ENCODE measurements at places on chromosomes 12 and 14.

DNA sequence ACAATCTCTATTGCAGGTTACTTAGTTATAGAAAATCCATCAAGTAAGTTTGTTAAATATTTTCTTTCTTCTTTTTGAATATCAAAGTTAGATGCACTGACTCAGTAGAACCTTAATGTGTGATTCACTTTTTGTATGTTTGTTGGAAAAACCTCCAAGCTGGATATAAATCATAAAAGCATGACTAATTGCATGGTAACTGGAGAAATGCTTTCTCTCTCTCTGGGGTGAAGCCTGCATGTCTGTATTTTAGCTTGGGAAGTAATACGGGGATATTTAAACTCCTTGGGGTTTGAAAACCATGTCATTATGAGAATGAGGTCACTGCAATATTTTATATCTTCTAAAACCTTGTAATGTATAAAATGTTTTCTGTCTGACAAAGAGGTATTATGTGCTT lies 58.6 kb upstream of the MYF6 start:
- no peak for DNase-seq

DNA sequence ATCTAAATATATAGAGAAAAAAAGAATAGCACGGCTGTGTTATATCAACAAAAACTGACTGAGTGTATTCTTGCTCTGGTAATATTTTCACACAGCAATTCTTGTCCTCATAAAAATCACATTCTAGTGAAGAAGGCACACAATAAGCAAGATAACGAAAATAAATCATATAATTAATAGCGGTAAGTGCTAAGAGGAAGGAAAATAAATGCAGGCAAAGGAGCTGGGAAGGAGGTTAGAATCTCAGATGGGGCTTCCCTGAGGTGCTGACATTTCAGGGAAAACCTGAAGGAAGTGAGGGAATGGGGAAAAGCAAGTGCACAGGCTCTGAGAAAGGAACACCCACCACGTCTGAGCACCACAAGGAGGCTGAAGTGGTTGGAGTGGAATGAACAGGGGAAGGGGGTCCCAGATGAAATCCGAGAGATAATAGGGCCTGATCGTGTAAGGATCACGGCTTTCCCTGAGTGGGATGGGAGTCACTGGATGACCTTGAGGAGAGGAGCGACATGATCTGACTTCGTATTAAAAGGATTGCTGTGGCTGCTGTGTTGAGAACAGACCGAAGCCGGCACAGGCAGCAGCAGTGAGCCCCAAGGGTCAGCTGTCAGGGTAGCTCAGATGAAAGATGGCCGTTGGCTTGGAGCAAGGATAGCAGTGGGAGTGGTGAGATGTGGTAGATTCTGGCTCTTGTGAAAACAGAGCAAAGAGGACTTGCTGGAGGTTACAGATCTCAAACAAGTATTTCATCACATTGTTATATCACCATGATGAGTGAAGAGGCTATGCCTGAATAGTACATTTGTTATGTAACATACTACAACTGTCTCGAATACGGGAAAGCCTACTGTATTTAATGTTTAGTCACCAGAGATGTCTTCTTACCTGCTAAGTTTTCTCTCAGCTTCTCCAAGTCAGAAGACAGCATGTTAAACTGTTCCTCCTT lies 67.1 kb upstream of the VPS33A start:
- DNase-seq, result no peak

DNA sequence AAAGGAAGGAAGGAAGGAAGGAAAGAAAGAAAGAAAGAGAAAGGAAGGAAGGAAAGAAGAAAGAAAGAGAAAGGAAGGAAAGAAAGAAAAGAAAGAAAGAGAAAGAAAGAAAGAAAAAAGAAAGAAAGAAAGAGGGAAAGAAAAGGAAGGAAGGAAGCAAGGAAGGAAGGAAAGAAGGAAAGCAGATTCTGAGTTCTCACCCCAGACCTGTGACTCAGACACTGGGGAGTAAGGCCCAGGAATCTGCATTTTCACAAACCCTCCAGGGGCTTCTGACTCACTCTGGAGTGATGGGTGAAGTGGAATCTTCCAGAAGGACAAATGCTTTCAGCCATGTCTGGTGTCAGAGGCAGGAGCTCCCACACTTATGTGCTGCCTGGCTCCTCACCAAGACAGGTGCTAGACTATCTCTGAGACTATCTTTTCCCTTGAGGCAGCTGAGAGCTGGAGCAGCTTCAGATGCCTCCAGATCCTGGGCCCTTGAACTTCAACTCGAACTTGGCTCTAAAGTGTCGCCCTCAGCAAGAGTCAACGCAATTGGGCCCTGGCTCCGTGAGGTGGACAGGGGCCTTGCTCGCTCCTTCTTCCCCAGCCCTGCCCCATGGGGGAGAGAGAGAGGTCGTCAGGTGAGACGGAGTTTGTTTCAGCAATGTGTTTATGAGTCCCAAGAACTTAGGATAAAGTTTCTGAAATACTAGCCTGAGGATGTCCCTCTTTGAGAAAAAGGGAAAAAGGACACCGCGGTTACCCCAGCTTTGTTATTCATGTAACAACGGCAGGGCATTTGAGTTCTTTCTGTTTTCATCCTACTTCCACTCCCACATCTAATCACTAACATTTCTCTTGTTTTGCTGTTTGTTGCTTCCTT lies 19.8 kb upstream of the SCARB1 start:
- no peak for DNase-seq

GRCh38 chr12:81588235-81589008 lies 170.7 kb downstream of the PPFIA2 start:
- DNase-seq, result no peak

- DNase-seq, result no peak
Observed at GRCh38 chr14:69537900-69538299, 36.8 kb downstream of the CCDC177 start.

GRCh38 chr12:106392759-106393158 lies 35.2 kb downstream of the POLR3B start:
- DNase-seq, result no peak

- DNase-seq, result no peak
Observed at GRCh38 chr12:77766224-77766623, 64.5 kb upstream of the NAV3 start.

DNA sequence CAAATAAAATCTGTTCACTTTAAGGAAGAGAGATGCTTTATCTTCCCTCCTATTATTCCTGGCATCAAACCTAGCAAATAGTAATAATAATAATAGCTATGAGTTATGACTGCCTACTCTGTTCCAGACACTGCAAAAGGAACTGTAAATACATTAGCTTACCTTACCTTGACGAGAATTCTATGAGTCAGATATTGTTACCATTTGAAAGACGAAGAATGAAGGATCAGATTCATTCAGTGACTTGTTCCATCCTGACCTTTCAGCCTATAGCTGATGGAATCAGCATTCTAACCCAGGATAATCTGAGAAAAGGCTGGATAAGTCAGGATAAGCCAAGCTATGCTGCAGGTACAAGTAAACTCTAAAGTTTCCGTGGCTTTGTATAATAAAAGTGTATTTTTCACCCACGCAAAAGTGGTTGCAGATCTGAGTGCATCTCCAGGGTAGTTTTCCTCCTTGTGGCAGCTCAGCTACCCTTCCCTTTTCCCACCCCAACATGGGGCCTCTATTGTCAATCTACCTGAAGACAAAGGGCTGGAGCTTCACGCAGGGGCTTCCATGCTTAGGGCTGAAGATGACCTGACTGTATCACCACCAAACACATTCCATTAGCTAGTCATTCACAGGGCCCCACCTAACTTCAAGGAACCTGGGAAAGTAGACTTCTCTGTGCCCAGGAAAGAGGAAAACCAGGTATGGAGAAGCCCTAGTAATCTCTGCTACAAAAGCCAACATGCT lies 57.2 kb upstream of the CCND2 start:
- no peak for DNase-seq

DNA sequence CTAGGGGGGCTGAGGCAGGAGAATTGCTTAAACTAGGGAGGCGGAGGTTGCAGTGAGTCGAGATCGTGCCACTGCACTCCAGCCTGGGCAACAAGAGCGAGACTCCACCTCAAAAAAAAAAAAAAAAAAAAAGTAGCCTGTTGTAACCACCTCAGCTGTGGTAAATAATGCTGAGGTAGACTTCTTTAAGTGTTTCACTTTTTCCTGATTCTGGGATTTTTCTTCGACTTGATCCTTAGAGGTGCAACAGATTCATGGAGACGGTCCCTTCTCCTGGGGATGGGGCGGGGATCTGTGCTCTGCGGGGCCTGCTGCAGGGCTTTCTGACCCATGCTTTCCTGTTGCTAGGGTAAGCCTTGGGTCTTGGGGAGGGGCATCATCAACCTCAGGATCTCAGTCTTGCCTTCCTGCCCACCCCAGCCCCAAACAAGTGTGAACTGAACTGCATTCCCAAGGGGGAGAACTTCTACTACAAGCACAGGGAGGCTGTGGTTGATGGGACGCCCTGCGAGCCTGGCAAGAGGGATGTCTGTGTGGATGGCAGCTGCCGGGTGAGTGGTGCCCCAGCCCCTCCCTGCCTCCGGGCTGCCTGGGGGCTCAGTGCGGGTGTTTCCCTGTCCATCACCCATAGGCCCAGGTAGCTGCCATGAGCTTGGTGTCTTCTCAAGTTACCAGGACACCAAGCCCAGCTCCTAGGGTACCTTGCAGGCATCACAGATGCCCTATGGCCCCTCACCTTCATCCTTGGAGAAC lies 12.4 kb downstream of the PAPLN start:
- DNase-seq, result no peak

- DNase-seq, result no peak
Observed at GRCh38 chr12:81347404-81347803, 269.5 kb downstream of the ACSS3 start.

- DNase-seq, result no peak
Observed at GRCh38 chr14:86124328-86124727, 594.4 kb downstream of the FLRT2 start.

GRCh38 chr14:32940066-32940651 lies 1.5 kb downstream of the NPAS3 start:
- no peak for DNase-seq

GRCh38 chr14:103749452-103749851 lies 33.8 kb downstream of the ZFYVE21 start:
- DNase-seq, result no peak

DNA sequence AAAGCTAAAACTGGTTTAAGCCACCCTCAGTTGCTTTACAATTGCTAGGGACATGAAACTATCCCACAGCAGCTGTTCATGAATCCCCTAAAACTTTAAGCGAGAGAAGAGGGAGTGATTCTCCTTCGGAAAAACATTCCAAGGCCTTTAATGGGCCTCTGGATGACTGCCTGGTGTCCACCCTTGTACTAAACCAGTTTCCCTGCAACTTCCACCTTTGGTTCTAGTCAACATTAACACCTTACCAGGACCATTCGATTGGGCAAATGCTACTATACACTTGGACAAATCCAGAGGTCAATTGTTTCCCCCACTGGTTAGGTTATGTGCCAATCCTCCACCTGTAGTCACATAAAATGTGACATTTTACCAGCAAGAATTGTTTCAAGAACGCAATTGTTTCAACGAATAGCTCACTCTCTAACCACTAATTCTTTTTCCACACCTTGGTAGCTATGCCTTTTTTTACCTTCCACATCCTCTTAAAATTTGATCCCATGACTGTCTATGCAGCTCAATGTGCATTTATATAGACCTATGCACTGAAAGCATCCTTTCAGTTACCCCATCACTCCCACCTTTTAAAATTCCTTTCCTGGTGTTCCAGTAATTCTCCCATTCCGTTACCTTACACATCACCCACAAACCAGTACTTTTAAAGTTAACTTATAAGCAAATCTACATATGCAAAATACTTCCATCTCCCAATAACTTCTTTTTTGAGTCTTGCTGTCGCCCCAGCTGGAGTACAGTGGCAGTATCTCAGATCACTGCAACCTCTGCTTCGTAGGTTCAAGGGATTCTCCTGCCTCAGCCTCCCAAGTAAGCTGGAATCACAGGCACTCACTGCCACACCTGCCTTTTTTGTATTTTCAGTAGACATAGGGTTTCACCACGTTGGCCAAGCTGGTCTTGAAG lies 3.6 kb downstream of the UBC start:
- DNase-seq, result no peak

DNA sequence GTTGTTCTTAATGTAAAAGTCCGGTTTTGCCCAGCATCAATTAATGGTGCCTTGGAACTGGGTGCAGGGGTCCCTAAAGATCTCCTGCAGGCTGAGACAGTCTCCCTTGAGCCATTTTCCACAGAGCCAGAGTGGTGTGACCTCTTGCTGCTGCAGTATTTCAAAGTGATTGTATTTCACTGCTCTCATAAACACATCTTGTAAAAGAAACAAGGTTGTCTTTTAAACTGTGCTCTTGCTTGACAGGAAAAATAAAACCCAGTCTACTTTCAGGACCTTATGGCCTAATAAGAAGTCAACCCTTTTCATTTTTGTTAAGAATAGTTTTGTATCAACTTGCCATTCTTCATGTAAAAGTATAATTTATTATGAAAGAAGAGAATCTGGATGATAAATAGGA lies 44.7 kb downstream of the TMEM117 start:
- no peak for DNase-seq

DNA sequence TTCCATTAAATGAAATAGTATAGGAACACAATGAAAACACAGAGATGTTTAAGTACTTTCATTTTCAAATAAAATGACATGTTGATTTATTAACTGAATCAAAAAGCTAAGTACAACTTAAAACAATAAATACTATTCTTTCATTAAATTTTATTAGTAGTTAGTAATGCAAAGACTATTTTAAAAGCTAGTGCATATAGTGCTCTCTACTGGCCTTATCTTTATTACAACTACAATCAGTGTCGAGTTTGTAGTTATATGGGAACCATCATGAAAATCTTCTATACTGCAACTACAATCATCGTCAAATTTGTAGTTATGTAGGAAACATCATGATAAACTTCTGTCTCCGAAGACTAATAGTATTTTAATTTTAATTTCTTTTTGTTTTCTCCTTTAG lies 8.9 kb upstream of the LIN7A start:
- no peak for DNase-seq

DNA sequence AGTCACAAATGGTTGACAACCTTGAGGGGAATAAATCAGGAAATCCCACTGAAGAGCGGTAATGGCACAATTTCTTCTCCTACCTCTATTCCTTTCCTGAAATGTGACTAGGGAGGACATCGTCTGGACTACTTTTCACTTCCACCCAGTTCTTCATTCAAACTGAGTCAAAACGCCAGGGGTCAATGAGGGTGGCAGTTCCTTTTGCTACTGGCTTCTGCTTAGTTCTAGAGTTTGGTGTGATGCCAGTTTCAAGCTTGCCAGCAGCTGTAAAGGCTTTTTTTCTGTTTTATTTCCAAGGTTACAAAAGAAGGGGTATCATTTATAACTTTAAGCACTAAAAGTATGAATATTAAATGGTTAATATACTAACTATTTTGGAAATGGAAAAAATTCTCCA lies 286.5 kb downstream of the SOX5 start:
- DNase-seq, result no peak

- no peak for DNase-seq
Observed at GRCh38 chr12:56346675-56347074, 8.0 kb downstream of the IL23A start.

All from GM18507 (cell line).